ENCODE measurements at places on chromosomes 3 and 15.

DNA sequence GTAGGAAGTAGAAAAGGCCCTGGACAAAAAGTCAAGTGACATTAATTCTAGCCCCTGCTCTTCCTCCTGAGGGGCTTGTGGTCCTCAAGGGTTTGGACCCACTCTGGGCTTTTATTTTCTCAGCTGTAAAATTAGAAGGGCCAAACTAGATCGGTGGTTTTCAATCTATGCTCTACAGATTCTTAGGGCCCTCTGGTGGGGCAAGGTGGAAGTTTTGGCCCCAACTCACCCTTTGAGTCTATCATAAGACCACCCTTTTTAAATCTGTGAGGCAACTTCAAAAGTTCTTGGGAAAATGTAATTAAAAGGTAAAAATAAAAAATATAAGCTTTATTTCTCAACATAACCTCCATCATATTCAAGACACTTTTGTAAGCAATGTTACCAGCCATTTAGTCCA, 25.6 kb upstream of the CFAP161 start:
- no peak for DNase-seq

GRCh38 chr3:107430996-107431245, 53.7 kb downstream of the CCDC54 start:
- peak; percentile 10 for DNase-seq

DNA sequence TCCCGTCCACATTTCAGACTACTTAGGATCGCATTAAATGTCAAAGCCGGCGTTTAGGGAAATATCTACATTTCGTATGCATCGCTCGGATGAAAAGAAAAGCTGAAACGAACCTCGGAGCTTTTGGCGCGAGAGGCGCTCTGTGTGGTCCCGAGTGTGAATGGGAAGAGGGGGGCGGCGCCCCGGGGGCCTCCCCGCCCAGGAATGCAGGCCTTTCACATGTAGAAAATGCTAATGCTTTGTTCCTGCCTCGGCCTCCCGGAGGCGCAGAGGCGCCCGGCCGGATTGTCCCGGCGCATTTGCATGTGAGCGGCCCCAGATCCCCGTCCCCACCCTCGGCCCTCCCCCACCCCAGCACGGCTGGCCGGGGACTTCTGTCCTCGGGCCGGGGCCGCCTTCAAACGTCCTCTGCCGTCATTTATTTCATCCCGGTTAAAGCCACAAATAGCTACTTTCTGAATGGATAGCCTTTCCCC, 37.0 kb upstream of the TRIM71 start:
- no peak for DNase-seq

DNA sequence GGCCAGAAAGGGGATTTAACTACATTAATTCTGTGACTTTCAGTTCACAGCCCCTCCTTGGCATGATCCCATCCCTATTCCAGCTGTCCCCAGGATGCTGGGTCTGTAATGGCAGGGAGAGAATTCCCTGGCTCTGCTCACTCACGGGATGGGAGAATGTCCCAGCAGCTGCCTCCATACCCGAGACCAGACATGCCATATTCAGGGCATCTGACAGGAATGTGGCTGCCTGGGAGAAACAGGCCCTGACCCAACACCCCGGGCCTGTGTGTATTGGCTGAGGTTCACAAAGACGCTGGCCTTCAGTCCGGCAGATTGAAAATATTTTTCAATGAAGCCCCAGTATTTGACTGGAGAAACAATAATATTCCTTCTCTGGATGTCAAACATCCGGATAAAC, 83.6 kb upstream of the SMAD3 start:
- no peak for DNase-seq

DNA sequence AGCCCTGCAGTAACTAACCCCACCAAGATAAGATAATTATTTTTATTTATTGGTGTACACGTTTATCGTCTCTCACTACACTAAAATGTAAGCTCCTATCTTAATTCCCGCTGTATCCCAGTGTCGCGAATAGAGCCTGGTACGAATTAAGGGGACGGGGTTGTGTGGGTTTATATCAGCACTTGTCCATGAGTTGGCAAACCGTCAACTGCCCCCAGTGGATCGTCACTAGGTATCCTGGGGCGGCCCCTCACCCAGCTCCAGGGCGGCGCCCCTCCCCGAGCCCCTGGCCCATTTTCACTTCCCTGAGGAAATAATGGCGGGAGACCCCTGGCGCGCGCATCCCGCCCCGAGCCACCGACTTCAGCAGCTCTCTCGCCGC, 465 bp downstream of the RUVBL1 start:
- DNase-seq, result no peak

DNA sequence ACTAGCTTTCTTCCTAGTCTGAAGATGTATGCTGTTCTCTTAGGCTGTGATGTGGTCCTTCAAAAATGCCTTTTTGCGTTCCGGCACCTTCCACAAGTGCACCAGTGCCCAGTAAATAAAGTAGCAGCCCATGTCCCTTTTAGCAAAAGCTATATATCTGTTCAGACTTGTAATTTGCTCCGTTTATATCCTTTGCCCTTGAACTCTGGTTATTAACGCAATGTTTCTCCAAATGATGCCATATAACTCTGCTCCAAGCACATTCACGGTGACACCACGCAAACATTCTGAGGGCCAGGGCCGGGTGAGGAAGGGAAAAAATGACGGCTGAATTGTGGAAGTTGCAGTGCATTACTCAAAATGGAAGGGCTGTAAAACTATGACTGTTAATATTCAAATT, 1001.1 kb upstream of the NR2F2 start:
- DNase-seq, result no peak

DNA sequence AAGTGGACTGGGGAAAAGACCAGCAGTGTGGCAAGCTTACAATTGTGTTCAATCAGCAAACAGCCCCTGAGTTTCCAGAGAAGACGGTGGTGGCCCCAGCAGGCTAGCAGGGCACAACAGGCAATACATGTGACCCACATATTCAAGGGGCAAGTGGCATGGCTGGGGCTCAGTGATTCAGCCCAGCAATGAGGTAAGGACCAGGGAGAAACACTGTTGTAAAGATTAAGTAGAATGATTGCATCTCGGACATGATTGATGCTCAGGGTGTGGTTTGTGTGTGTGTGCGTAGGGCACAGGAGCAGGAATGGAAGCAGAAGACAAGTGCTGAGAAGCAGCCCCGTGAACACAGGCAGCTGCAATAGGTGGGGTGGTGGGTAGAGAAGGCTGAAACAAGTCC, 37.9 kb downstream of the KLHL6 start:
- no peak for DNase-seq

GRCh38 chr15:57861815-57862586, 155.5 kb downstream of the POLR2M start:
- no peak for DNase-seq

- DNase-seq, result no peak
Observed at GRCh38 chr3:127908951-127909350, 6.1 kb upstream of the KBTBD12 start.

DNA sequence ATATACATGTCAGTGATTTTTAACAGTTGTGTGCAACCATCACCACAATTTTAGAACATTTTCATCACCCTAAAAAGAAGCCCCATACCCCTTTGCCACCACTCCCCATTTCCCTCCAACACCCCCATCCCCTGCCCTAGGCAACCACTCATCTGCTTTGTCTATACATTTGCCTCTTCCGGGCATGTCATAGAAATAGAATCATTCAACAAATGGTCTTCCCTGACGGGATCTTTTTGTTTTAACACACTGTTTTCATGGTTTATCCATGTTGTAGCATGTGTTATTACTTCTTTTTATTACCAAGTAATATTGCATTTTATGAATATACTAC, 4.0 kb downstream of the VILL start:
- no peak for DNase-seq

DNA sequence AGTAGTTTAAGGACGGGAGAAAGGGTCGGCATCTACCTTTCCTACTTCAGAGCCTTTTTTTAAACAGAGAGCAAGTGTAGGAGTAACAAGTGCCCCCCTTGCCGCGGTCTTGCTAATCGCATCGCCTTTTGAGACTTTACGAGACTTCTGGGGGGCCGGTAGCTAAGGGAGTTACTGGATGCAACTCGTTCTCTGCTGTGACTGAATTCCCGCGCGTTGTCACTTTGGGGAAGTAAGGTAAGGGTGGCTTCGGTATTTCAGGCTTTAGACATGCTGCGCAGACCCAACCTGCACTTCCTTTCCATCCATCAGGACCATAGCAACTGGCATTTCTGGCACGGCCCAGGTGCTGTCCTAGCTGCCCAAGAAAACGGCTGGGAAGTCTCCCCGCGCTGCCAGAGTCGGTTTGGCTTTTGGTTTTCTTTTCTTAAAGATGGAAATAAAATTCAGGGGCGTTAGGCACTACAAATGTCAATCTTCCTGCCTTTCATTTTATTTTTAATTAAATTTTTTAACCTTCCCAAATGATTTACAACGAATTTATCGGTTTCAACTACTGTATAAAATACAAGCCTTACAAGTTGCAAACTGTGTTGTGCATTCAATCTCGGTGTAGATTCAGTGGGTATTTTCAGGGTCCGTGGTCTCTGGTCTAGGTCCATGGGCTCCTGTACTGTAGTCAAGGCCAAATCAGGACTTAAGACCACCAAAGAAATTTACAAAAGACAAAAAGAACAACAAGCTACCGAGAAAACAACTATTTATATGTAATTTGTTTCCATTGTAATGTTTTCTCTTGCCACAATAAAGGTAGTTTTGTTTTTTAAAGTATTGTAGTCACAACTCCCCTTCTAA, 3.5 kb downstream of the MECOM start:
- DNase-seq, result no peak

GRCh38 chr3:188421836-188422540, 268.0 kb downstream of the LPP start:
- DNase-seq, result no peak

DNA sequence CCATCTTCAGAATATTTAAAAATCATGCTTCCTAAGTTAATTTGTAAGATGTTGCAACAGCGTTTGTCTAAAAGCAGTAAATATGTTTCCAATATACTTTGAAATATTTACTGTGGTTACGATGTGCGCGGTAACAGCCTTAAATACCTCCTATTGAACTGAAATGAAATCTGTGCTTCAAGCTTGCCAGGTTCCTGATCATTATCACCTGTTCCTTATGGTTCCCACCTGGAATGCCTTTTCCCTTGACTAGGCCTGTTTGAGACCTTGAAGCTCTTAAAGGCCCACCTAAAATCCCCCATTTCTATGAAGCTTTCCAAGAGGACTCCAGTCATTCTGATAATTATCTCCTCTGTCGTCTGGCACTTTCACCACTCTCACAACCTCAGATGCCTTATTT, 146.7 kb downstream of the NAALADL2 start:
- DNase-seq, result no peak

DNA sequence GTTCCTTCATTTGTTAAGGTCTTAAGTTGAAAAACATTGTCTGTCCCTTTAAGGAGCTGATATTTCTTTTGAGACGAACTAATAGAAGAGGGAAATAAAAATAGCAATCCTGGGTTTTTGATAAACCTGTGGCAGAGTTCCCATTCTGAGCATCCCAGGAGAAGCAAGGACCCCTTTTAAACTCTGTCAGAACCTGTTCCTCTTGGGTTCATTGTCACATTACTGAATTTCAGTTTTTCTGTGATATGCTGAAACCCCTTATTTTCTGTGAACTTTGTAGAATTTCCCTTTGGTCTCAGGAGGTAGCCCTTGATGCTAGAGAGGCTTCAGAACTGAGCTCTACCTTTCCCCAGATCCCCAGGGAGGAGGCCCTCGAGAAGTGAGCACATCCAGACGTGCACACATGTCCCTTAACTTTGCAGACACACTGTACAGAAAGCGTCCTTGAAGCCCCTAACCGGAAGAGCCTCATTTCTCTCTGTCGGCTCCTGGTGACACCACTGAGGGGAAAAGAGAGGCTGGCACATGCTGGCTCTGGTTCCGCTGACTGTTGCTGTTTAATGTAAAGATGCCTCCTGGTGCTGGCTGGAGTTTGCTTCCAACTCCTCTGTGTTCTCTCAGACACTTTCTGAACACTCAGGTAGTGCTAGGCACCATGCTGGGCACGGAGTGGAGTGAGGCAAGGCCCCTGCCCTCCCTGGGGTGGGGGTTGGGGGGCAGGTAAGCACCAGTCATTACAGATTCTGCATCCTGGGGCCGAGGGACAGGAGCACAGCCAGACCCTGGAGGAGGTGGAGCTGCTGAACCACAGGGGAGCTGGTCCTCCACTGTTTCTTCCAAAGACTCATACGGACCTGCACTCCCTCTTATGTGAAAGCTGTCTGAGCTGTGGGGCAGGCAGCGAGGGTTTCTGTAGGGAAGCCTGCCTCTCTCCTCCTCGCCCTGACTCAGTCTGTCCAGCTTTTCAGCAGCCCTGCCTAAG, 77.5 kb downstream of the CHDH start:
- DNase-seq, result no peak

DNA sequence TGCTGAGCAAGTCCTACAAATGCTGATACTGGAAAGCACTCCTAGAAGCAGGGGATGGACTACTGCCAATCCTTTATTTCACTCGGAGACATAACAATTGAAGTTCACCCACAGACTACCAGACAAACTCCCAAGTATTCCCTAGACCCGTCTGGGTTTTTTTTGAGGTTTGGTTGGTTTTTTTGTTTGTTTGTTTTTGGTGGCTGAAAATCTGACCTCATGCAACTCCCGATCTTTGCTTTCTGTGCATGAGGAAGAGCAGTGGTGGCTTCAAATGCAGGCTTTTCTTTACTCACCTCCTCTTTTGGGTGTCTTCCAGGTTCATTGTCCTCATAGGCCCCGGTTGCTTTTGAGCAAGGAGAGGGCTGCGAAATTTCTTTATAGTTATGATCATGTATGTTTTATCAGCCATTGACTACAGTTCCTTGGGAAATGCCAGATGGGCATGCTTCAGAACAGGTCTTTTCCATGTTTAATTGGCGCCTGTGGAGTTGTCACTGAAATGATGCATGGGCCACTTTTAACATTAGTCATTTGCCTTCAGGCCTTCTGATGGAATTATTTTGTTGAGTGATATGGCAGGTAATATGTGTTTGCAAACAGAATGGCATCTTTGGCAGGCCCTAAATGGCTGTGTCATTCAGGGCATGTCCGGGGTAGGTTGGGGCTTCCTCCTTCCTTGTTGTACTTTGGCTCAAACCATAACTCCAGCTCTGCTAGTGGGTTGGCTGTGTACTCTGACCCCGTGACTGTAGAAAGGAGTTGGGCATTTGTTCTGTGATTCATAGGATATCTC, 81.3 kb upstream of the ZBED2 start:
- no peak for DNase-seq

GRCh38 chr15:67820122-67820991, 5.0 kb upstream of the SKOR1 start:
- no peak for DNase-seq

DNA sequence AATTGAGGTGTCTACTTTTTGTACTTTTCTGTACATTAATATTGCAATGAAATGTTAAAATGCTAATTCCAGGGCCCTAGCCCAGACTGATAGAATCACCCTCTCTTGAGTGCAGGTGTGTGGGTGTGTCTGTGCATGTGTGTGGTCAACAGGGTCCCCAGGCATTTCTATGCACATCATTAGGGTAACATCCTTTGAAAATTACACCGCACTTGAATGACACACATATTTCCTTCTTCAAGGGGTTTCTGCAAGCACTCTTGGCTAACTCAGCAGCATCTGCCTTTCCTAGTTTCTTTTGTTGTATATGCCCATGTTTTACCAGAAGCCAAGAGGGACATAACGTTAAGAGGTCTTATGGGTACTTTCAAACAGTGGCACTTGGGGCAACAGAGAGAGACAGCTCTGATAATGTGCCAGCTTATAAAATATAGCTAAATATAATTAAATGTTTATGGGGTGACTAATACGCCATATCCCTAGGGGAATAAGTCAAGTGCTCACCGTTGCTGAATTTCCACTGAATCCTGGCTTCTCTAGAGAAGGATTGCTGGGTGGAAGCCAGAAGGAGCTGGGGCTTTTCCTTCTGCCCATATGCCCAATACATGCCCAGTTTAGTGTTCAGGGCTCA, 54.5 kb upstream of the LRIG1 start:
- no peak for DNase-seq

- DNase-seq, result no peak
Observed at GRCh38 chr15:87477737-87478686, 778.5 kb downstream of the NTRK3 start.

- DNase-seq, result no peak
Observed at GRCh38 chr3:47762233-47762632, 19.5 kb downstream of the SMARCC1 start.
